Foreskin melanocyte (primary cell): ENCODE measurements at places on chromosomes 1 and 21.

GRCh38 chr1:66523562-66523961 lies 10.4 kb upstream of the SGIP1 start:
- DNase-seq, result no peak

GRCh38 chr1:33655496-33655895 lies 183.1 kb downstream of the ZSCAN20 start:
- no peak for DNase-seq

GRCh38 chr1:117046781-117047180 lies 13.3 kb upstream of the TTF2 start:
- no peak for DNase-seq

DNA sequence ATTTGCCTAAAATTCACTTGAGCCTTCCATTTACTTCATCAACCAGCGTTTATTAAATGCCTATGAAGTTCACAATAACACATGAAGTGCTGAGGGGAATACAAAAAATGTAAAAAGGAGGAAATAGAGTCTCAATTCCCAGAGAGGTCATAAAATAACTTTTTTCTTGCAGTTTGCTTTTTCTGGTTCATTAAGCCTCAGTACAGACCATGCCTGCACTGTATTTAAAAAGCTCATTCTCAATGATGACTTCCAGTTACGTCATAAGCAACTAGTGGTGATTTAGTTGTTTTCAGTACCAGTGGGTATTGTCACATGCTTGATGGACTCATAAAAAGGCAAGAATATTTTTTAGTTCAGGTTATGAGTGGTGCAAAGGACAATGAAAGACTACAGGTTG lies 160.1 kb upstream of the UBE2U start:
- no peak for DNase-seq

GRCh38 chr1:194062526-194062925 lies 876.1 kb upstream of the B3GALT2 start:
- DNase-seq, result no peak

- no peak for DNase-seq
These were observed 199.1 kb downstream of the DYRK1A start for GRCh38 chr21:37565530-37566223.

- DNase-seq, result no peak
These were observed 353.5 kb upstream of the B3GALT2 start for GRCh38 chr1:193539731-193540459.

GRCh38 chr21:44723177-44724131 lies 12.1 kb upstream of the TSPEAR start:
- peak; percentile 10 for DNase-seq

DNA sequence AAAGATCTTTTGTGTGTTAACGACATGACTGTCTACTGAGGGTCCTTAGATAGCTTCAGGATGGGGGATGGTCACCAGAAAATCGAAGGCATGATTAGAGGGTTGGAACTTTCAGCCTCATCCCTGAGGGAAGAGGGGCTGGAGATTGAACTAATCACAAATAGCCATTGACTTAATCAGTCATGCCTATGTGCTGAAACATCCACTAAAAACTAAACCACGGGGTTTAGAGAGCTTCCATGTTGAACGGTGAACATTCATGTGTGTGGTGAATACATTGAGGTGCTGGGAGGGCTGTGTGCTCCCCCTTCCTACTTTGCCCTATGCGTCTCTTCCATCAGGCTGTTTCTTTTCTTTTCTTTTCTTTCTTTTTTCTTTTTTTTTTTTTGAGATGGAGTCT lies 17.0 kb downstream of the RBP7 start:
- DNase-seq, result no peak

DNA sequence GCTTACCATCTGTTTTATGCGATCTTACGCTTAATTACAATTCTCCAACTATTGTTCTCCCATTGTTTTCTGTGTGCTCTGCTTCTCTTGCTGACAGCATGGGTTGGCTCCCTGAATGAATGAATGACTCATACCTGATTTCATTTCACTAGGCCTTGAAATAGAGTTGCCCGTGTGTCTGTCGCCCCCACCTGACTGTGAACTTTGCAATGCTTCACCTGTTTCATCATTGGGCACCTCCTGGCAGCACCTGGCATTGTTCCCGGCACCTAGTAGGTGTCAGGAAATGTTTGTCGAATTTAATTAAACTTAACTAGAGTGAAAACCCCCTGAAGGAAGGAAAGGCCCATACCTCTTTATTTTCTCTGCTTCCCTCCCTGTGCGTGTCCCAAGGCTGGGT lies 120.5 kb upstream of the KLHDC7A start:
- DNase-seq, result no peak

DNA sequence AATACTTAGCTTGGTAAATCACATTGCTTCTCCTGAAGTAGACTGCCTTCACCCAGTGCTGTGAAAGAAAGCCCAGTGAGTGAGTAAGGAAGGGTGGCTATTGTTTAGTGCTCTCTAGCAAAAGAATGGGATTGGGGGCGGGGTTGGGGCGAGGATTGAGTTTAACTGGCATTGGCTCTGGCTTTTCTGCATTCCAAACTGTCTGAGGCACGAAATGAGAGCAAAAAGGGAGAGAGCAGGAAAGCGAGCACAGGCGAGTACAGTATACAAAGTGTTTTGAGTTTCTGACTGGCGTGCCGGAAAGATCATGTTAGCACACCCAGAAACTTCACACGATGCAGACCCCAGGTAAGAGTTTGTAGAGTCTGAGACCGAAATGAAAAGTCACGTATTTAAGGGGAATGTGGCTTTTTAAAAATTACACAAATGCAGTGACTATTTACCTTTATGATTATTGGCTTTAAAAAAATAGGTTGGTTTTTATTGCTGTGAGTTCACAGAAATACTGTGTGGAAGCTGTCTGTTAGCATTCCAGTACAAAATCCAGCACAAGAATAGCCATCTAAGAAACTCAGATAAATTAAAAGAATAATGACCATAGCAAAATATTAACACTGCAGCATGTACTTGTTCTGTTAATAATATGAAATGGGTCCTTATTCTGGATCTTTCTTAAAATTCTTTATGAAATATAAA lies 155.4 kb downstream of the CLEC20A start:
- DNase-seq, result no peak

DNA sequence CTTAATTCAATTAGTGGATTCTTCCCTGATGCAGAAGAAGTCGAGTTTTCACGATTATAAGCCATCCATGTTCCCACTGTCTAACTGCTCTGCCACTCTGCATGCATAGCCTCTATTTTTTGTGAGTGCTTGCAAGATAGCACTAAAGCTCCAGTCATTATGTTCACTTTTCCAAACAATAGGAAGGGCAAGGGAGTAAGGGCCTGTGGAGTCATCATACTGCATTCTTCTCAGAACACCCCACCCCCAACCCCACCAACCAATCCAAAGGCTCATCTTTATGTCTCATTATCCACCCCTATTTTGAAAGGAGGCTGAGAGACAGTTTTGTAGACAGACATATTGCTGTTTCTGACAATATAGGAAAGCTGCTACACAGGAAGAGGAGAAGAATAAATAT lies 471.7 kb upstream of the ADGRL2 start:
- no peak for DNase-seq

DNA sequence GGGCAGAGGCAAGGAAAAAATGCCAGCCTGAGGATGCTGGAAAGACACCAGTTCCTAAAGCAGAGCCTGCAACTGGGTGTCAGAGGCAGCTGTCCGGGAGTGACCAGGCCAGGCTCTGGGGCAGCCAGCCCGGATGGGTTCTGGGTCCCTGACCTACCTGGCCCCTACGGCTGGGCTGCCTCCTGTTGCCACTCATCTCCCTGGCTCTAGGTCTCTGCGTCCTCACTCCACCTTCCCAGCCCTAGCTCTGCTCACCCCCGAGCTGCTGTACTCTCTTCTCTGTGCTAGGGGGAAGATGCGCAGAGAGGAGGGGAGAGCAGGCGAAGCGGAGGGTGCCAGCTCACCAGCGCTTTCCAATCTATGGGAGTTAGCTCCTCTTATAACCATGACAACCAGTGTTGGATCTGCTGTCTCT lies 9.0 kb downstream of the ARHGEF2 start:
- DNase-seq, result no peak

- DNase-seq, result no peak
These were observed 11.6 kb downstream of the SCYL3 start for GRCh38 chr1:169882039-169882511.

DNA sequence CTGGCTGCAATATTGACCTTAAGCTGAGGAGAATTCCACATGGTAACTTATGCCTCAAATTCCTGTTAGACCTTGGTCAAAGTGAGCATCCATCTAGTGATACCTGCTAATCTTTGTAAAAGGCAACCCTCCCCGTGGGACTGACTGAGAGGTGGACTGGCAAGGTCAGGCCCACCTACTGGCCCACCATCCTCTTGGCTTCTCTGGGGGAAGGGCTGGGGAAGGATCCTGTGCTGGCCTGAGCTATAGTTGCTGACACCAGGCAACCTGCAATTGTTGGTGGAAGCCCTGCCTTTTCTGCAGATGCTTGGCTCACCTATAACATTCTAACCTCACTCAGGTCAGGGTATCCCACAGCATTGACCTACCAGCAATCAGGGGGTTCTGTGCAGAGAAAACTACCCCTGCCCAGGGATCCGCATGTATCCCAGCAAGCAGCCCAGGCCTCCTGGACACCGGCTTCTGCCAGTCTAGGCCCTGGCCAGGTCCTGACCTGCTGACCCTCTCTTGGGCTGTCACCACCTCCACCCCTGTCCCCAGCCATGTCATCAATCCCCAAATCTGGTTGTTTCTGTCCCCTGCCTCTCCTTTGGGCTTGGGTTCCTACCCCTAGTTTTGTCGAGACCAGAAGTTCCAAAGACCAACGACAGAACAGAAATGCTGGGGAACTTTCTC lies 108.1 kb upstream of the EDN2 start:
- DNase-seq, result no peak

DNA sequence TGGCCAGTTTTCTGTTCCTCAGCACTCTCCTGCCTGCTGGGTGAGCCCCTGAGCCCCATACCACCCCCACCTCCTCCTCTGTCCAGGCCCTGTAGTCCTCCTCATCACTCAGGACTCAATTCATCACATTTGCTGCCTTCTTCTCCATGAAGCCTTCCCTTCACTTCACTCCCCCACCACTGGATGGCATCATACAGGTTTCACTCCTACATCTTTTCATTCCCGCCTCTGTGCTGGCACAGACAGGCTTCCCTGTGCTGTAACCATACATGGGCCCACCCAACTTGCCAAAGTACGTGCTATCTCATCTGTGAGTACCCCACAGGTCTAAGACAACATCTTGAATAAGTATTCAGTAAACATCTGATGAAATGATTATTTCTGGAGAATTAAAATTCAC lies 56.9 kb downstream of the SLC45A1 start:
- no peak for DNase-seq

DNA sequence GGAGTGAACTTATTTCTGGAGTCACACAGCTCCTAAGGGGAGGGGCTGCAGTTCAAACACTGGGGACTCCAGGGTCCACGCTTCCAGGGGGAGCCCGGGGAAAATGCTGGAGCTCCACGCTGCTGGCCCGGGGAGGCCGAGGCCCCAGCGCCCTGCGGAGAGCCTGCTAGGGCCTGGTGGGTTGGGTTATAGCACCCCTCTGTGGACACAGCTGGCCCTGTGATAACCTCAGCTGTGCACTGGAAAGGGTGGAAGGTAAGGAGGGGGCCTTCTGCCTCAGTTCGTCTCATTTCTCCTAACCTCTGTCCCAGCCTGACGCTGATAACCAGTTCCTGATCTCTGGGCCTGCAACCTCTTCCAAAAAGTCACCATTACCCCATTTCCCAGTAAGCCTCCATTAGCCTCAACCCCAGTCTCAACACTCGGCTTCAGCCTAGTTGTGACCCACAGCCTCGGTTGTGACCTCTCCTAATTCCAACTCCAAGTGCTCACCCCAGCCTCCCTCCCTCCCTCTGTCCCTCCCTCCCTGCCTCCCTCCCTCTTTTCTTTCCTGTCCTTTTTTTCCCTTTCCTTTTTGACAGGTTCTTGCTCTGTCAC lies 7.1 kb downstream of the NBL1 start:
- DNase-seq, result no peak

DNA sequence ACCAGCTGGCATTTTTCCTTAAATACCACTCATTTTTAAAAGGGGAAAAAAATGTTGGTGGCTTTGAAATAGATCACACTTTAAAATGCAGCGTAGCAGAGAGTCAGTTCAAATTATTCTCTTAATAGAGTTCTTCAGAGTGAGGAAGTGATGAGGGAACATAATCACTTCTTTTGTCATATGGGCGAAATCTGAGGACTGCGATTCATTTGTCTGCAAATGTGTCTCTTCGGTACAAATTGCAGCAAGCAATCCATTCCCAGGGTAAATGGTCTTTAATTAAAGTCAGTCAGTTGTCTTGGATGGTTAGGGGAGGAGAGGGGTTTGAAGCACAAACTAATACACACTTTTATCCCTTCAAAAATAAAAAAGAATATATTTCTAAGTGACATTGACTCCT lies 86.0 kb upstream of the SELENON start:
- no peak for DNase-seq

GRCh38 chr1:67019600-67020136 lies 34.3 kb downstream of the SLC35D1 start:
- DNase-seq, result peak; percentile 11

DNA sequence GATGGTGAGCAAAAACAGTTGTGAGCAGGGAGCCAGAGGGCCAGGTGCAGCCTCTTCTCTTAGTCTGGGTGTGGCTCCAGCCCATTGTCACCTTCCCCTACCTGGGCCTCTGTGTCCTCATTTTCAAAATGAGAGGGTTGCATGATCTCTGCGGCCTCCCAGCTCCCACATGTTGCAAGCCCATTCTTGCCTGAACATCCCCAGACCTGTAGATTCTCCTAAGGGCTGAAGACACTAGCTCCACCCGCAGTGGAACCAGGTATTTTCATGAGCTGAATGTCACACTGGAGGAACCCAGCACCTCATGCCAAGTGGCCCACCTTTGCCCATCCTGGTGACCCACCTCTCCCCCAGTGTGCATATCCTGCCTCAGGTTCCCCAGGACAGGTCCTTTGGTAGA lies 12.3 kb downstream of the IKBKE start:
- DNase-seq, result no peak

DNA sequence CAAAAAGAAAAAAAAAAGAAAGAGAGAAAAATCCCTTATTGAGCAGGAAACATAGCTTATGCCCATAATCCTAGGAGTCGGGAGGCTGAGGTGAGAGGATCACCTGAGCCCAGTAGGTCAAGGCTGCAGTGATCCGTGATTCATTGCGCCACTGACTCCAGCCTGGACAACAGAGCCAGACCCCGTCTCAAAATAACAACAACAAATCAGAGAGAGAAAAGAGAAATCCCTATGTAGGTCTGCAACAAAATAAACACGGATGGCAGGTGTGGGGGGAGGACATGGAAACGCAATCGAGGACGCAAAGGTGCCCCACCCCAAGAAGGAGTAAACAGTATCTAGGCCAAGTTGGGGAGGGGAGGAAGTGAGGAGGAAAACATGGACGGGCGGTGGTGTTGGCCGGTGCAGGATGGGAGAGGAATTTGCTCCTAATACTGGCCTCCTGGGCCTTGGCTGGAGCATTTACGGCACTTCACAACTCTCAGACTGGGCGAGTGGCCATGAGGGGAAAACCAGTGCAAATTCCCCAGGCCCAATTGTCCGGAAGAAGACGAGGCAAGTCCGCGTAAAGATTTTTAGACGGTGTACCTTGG lies 609 bp upstream of the CHTOP start:
- DNase-seq, result no peak

DNA sequence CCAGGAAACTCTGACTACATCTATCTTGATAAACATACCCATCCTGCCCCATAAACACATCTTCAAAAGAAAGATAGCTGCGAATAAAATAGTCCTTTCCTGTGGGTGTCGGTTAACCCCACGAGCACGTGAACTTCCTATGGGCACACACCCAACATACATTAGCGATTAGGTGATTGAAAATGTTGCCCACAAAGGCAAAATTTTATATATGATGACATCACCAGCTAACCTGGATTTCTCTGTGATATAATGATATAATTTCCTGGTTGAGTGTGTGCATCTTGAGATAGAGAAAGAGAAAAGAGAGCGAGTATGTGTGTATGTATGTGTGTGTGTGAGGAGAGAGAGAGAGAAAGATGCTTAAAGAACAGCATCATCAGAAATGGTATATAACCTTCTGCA lies 296.1 kb downstream of the PTPRC start:
- DNase-seq, result no peak
